Central memory CD4-positive, alpha-beta T cell (primary cell): ENCODE measurements at places on chromosomes 12 and 14.

DNA sequence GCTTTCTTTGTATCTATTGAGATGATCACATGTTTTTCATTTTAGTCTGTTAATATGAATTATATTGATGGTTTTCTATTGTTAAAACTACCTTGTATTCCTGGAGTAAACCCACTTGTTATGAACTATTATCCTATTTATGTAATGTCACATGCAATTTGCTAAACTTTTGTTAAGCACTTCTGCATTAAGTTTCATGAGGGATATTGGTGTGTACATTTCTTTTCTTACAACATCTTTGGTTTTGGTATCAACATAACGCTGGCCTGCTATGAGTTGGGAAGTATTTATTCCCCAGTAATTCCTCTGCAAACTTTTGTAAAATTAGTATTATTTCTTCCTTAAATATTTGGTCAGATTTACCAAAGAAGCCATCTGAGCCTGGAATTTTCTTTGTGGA is 46.5 kb upstream of the AMIGO2 start:
- no peak for DNase-seq

DNA sequence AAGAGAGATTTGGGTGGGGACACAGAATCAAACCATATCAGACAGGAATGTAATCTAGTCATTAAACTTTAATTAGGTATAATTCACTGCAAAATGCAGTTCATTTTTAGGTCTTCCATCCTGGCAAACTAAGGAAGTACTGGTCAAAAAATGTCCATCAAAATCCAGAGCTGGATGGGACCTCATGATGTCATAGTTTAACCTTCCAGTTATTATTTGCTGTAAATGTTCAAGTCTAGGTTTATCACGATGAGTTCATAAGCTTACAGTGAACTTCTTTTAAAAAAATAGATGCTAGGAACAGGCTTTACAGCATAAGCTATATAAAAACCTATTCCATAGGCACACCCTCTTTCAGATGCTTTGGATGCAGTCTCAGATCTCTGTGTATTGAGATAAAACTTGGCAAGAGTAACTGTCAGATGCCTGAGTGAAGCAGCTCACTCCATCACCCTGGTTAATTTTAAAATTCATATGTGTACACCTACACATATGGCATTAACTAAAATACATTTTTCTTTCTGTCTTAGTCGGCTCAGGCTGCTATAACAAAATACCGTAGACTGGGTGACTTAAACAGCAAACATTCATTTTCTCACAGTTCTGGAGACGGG is 7.9 kb downstream of the SSPN start:
- no peak for DNase-seq

- peak; percentile 71 for DNase-seq
These were observed 769 bp downstream of the FKBP4 start for GRCh38 chr12:2795291-2796186.

GRCh38 chr12:125185740-125186470 is 120.7 kb downstream of the AACS start:
- DNase-seq, result no peak

GRCh38 chr12:86724716-86725115 is 468.5 kb upstream of the MGAT4C start:
- no peak for DNase-seq

DNA sequence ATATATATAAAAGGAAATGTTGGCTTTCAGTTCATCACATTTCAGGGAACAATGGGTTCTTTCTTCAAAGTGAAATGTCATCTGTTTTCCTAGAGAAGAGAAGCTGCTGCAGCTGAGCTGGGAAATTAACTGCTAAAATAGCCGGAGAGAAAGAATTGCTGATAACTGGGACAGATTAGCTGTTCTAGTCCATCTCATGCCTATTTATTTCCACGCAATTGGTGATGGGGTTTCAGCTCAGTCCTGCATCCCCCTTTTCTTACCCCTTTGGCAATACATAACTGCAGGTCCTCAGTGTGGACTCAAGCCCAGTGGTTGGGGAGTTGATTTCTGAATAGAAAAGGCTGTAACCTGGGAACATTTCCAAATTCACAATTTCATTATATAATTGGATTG is 436.9 kb upstream of the TMEM132C start:
- DNase-seq, result no peak

GRCh38 chr12:116620492-116621191 is 61.5 kb downstream of the MAP1LC3B2 start:
- DNase-seq, result no peak

- DNase-seq, result no peak
These were observed 99.9 kb downstream of the TMTC3 start for GRCh38 chr12:88241862-88242570.

DNA sequence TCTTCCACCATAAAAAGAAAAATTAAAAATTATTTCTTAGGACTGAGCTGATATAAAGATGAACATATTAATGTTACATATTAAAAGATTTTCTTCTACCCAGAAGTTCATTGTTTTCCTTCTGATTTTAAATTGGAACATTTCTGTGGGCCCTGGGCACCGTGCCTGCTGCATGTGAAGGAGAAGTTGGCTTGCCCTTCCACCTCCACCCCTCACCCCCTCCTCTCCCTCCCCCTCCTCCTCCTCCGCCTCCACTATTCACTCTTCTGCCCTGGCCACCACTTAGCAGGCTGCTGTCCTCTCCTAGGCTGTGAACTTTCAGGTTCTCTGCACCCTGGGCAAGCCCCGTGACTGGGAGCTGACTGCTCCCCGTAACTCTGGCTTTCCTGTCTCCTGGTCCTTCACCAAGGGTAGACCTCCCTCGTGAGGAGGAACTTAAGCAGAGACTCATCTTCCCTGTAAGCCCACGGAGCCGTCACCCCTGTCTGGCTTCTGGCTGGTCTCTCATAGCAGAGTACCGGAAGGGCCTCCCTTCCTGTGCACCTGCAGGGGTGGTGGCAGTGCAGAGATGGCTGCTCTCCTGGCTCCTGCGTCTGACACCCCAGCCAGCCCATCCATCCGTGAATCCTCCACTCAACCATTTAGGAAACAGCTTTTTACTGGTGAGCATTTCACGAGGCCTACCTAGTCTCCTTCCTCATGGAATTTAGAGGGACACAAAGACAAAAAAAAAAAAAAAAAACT is 12.8 kb downstream of the TUNAR start:
- DNase-seq, result no peak

DNA sequence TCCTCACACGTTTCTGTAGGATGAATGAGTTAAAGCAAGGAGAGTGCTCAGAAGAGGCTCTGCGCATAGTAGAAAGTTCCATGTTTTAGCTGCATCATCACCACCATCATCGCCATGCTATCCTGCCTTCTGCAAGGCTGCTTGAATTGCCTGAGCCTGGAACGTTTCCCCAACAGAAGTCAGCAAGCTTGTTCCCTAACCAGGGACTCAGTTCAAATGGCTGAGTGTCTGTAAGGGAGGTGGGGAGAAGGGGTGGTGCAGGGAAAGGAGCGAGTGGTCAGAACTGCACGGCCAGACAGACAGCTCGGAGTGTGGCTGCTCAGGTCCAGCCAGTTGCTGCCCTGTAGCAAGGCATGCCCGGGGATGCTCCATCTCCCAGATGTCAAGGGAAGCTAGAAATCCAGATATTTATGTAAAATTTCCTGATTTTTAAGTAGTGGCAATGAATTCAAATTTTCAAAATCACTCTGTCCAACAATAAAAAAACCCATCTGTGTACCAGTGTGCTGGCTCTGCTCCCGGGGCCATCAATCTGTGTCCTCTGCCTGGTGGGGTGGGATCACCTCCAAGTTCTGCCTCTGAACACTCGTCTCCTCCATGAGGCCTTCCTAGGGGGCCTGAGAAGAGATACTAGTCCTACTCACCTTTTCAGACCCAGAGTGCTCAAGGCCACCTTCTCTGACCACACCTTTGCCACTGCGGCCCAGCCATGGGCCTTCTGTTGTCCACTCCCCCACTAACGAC is 162.7 kb downstream of the FOXN3 start:
- no peak for DNase-seq

DNA sequence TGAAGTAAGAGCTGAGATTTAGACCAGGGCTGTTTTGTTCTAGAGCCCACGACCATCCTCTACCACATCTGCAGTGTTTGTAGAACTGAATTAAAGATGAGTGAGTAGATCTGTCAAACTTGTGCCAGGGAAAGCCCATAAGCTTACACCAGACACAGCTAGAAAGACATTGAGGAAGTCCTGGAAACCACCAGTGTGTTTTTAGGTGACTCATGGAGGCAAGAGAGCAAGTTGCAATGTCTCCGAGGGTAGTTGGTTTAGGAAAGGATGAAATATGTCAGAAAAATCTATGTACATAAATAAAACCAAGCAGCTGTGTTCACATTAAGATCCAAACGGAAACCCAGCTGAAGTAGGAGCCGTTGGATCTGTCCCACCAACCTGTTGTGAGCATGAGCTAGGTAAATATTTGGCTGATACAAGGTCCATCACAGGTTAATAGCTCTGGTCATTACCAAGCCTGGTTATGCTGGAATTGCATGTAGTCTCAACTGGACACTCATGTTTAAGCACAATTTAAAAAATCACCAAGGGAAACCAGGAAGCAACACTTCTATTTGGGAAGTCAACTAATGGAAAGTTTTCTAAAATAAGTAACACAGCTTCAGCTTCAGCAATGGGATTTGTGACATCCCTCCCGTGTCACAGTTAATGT is 49.9 kb upstream of the PLEKHG3 start:
- DNase-seq, result no peak

- no peak for DNase-seq
These were observed 198.3 kb downstream of the CFAP54 start for GRCh38 chr12:96687719-96688118.

- no peak for DNase-seq
These were observed 211.8 kb downstream of the MSRB3 start for GRCh38 chr12:65490250-65490649.

- DNase-seq, result peak; percentile 26
These were observed 75.3 kb upstream of the FAR2 start for GRCh38 chr12:29073631-29074239.

- DNase-seq, result peak; percentile 44
These were observed 9.2 kb downstream of the CD69 start for GRCh38 chr12:9751204-9752144.

- DNase-seq, result no peak
These were observed 342.5 kb upstream of the KITLG start for GRCh38 chr12:88922816-88923215.

- DNase-seq, result no peak
These were observed 158.8 kb upstream of the PRMT8 start for GRCh38 chr12:3332188-3332587.

DNA sequence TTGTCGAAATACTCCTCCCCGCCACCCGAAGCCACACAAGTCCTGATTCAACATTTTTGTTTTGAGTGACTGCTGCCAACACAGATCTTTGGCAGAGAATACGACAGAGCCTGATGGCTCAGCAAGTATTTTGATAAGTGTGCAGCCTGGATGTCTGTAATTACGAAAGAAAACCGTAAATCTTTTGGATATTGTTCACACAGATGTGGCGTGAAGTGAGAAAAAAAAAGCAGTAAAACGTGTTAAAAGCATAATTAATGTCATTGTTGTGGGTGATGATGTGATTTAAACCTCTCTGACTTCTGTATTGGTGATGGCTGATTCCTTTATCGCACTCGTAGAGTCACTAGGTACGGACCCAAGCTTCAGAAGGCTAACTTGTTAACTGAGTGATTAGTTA is 98.7 kb downstream of the PHETA1 start:
- DNase-seq, result no peak

DNA sequence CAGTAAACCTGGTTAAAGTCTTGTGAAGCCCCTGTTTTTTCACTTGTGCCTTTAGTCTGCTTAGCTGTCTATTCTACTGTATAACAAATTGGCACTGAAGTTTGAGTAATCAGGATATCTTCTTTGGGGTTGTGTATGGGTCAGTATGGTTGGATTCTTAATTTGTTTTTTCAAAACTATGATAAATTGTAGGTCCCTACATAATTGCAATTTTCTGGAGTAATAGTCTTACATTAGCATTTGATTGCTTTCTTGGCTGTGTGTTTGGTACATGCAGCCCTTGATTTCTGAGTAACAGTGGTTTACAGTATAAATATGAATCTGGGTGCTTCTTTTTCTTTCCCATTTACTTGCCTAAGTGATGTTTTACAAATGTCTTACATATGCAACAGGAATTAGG is 186.6 kb downstream of the TMTC2 start:
- no peak for DNase-seq

GRCh38 chr14:103443111-103443510 is 57.9 kb downstream of the MARK3 start:
- no peak for DNase-seq

DNA sequence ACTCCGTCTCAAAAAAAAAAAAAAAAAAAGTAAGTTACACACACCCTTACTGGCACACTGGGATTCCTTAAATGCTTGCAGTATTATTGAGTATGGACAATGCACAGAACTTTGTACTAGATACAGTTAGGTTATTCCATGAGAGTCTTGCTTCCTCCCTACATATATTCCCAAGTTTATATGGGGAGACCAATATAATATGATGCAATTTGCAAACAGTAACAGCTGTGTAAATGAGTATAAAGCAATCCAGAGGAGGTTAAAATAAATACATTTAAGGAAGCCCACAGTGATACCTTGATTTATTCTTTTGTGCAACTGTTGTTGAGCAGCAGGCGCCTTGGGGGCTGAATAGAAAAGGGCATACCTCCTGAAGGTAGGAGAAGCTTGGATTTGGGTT is 26.6 kb downstream of the RASSF3 start:
- DNase-seq, result no peak

DNA sequence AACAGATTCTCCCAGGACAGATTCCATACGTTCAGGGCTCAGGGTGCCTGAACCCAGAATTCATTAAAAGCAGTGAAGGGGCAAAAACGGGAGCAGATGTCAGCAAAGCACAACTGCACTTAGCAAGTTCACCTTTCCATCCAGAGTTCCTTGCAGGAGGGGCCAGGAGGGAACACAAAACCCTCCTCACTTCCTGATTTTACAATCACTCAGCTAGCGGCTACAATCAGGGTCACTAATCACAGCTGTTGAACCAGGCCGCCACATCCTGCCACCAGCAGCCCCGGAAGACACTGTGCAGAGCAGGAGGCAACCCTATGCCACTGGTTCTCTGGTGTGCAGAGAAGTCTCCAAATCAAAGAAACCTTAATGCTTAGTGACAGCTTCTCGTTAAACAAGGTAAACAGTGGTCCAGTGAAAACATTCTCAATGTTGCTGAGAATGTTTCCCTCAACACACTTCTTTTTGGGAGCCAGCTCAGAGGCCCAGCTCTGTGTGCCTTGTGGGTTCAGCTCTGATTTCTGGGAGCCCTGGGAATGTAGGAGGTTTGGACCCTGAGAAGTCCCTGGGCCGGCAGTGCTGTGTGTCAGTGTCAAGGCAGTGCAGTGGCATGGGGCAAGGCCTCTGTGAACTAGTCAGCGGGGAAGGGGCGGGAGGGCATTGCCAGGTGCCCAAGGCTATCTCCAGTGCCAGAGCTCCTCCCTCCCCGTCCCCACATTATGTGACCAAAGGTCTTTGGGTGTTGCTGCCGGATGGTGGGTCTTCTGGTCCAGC is 54.5 kb downstream of the VCPKMT start:
- DNase-seq, result peak; percentile 77

GRCh38 chr12:131871677-131872076 is 22.7 kb upstream of the ULK1 start:
- no peak for DNase-seq
